Activated CD4-positive, alpha-beta T cell treated with anti-CD3 and anti-CD28 coated beads, Interleukin-2, amount 10 ng/mL, durations not matched to agents 7 days and 5 days (primary cell): ENCODE measurements at places on chromosomes 6 and 20.

DNA sequence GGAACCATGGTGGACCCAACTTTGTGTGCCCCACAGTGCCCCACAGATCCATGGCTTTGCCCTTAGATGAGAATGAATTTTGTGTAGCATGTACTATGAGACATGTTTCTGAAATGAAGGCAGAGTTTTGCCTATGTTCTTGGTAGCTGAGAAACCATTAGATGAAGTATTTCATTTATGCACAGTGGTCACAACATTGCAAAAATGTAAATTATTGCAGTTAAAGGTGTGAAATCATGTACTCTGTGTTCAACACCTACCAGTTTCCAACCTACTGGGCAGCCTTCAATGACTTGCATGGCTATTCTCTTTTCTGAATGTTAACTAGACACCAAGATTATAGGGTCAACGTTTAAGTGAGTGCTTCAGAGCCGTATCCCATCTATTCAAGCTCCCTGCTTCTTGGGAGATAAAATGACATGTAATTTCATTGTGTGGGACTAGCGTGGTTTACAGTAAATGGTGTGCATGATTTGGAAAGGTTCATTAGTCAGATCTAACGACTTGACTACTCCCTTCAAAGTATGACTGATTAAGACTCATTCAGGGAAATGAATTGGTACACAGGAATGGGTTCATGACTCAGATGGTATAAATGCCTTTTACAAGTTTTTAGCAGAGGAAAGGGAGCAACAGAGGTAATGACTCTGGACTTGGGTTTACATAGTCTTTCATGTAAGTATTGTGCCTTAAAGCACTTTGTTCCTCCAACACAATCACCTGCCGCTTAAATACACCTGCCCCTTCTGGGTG, 106.1 kb upstream of the AKIRIN2 start:
- DNase-seq, result no peak

DNA sequence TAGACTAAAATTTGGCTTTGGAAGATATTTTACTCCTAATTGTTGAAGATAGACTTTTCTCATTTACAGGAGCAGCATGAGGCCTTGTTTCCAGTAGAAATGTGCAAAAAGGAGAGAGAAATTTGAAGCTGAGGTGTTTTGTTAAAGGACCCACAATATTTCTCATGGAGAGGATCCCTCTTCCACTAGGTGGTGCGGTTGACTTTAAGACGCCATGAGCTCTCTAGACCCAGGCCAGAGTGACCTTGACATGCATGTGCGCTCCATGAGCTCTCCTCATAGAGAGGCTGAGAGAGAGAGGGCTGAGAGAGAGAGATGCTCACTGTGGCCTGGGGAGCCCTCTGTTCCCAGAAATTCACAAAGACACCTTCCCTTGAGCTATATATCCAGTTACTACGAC, 861.2 kb upstream of the EYS start:
- DNase-seq, result no peak

DNA sequence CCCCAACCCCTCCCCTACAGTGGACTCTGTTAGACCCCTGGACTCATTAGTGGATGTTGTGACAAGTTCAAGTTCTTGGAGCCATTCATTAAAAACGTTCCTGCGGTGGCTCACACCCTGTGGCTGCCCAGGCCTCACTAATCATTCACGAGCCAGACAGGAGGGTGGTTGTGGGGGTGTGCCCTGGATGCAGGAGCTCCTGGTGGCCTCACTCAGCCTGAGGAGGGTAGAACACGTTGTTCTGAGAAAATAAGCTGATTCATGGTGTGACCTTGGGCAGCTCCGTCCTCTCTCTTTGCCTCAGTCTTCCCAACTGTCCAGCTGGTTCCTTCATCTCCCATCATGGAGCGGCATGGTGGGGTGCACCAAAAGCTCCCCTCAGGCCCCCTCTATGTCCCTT, 16.7 kb downstream of the SLC13A3 start:
- no peak for DNase-seq

- DNase-seq, result no peak
Observed at GRCh38 chr20:58228103-58228483, 360 bp downstream of the ANKRD60 start.

DNA sequence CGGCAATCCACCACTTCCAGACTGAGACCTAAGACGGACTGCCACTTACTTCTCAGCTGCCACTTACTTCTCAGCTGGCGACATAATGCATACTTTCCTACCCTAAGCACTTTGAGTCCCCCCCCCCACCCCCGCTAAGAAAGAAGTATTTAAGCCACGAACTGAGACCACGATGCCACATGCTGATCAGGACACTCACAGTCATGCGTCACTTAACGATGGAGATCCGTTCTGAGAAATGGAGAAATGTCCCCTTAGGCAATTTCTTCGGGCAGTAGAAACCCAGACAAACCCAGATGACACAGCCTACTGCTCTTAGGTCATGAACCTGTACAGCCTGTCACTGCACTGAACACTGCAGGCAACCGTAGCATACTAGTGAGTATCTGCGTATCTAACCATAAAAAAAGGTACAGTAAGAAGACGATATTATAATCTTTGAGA, 690 bp downstream of the IFNGR1 start:
- DNase-seq, result peak; percentile 52

DNA sequence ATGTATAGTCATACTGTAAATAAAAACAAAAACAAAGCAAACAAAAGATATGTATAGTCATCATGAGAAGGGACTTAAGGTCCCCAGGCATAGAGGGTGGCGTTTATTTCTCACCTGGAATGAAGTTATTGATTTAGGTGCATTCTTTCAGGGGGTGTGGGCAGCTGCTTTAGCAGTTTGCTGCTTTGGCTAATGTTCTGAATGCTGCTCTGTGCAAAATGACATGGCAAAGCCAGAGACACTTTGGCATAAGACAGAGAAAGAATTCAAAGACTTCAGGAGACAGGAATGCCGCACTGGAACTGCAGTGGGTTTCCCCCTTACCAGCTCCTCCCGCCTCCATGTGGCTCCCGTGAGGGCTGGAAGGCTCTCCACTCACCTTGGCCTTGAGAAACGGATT, 36.4 kb upstream of the NELFCD start:
- no peak for DNase-seq

DNA sequence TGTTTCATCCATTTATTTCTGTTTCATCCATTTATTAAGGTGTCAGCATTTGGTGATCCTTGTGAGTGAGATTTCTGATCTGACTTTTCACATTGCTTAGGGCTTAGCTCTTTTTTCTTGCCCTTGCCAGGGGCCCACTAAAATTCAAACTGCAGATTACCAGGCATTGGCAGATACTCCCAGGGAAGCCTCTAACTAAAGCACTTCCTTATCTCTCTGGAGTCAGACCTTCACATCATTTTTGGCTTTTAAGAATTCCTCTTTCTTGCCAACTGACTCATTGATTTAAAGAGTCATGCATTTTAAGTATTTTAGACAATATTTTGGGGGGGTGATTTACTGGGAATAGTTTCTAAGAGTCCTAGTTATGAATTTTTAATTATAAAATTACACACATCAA, 2.6 kb upstream of the WFDC8 start:
- no peak for DNase-seq
